ENCODE measurements at places on chromosomes 3 and 15. TPM values are rescaled to one million over a fixed set of nuclear protein-coding genes. Genes with fewer than 3 reads are reported as not detected.
A peak's percentile ranks its signal among the peaks of the same experiment; 100 is the strongest.

DNA sequence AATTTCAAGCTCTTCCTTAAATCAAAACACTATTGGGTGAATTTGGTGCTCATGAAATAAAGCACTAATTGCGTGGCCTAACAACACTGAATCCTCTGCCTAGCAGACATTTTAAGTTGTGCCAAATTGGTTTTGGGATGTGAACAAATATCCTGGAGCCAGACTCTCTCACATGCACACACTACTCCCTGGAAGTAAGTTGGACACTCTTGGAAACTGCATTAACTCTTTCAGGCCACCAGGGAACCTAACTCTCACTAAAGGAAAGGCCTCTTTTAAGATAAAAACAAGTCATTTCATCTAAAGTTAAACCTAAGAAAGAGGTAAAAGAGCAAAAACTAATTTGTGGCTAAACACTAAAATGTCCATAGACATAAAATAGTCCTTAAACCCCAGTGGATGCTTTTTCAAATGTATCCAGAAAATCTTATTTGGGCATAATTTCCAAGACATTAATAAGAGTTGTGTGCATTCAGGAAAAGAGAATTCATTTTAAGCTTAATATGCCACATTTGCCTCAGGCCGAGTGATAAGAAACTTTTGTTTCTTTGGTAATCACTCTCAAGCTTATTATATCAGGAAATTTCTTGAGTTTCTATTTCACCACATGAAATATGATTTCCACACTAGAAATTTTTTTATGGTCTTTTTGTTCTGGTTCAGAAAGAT lies 61.8 kb downstream of the ZBTB20 start:
- DNase-seq, result no peak

DNA sequence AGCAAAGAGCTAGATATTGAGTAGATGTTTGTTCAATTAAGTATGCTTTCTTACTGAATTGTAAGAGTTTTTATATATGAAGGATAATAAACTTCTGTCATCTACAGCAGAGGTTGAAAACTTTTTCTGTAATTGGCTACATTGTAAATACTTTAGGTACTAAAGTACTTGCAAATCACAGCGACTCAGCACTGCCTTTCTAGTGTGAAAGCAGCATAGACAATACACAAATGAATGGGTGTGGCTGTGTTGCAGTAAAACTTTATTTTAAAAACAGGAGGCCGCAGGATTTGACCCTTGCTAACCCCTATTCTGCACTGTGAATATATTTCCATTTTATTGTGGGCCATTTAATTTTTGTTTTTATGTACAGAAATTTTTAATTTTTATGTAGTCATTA lies 104.3 kb upstream of the TMC3 start:
- DNase-seq, result no peak

SRP14 gene
- total RNA-seq, result 154 TPM

- no peak for DNase-seq
These were observed 245.3 kb downstream of the ZNF621 start for GRCh38 chr3:40770061-40770460.

DNA sequence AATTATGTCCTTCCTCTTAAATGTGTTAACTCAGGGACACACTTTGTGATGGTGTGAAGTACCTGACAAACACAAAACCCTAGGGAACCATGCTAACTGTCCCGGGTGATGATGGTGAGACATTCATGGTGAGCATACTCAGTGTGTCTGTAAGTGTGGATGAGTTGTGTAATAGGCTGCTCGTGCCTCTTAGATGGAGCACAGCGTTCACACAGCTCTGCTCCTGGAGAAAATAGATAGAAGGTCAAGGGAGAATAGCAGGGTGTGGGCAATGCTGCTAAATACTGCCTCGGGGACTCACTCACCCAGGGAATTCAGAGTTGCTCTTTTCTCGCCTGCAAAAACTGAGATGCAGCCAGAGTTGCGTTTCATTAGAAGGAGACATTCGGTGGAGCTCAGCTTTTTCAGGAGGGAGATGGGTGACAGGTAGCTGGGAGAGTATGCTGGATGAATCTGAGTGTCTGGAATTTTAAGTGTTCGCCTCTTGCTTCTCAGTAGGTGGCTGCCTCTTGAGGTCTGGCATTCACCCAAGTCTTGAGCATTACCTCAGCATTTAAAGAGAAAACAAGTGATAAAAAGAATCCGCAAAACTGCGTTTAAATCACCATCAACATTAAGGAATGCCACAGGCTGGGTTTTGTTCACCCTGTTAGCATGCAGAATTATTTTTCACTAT lies 813.2 kb downstream of the AGBL1 start:
- DNase-seq, result no peak

DNA sequence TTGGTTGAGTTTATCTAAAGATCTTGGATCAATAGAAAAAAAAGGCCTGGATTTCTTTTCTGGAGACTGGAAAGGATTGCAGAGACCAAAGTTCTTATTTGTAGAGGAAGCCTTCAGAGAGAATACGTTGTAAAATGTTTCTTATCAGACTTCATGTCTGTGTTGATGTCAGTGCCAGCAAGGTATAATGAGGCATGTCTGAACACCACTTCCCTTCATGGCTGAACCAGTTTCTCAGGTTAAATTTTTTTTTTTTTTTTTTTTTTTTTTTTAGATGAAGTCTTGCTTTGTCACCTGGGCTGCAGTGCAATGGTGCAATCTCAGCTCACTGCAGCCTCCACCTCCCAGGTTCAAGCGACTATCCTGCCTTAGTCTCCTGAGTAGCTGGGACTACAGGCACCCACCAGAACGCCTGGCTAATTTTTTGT lies 17.8 kb upstream of the ZNF774 start:
- DNase-seq, result no peak

CFAP100 gene
- total RNA-seq, result not detected

GRCh38 chr3:153614563-153614962 lies 452.5 kb downstream of the RAP2B start:
- DNase-seq, result no peak

PARP15 gene
- total RNA-seq, result 7.3 TPM

KNG1 gene
- not detected for total RNA-seq

- no peak for DNase-seq
These were observed 21.6 kb upstream of the RASA2 start for GRCh38 chr3:141465221-141465620.

DNA sequence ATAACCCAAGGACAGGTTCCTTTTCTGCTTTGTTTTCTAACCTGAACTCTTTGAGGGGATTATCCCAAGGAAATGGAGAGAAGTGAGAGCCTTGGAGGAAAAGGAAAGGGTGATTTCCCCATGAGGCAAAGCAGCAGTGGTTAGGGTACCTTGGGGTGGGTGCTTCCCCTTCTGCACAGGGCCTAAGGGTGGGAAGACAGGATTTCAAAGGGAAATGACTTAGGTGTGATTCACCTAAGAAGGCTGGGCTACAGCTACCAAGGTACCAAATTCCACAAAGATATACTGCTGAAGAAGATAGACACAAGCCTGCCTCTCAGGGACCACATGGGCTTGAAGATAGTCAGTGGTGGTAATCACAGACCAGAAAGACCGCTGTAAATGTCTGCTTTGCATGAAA lies 325.3 kb upstream of the DPH6 start:
- DNase-seq, result no peak

DNA sequence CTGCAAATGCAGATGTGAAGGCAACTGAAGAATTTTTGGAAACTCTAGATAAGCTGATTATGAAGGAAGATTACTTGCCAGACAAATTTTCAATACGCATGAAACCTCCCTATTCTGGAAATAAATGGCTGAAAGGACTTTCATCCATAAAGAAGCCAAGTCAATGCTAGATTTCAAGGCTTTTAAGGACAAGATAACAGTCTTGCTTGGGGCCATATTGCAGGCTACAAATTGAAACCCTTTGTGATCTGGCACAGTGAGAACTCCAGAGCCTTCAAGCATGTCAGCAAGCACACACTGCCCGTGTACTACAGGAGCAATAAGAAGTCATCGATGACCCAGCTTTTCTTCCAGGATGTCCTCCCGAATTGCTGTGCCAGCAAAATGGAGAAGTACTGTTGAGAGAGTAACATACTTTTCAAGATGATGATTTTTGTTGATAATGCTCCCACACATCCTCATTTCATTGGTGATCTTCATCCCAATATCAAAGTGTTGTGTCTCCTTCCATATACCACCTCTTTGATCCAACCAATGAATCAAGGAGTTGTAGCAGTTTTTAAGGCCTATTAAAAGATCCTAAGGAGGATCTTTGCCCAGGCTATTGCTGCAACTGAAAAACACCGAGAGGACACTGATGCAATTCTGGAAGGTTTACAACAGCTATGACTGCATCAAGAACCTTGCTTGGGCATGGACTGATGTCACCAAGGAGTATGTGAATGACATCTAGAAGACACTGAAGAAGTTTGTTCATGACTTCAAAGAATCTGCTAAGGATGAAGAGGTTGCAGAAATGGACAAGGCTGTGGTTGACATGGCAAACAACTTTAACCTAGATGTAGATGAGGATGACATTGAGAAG lies 20.3 kb downstream of the CALML4 start:
- no peak for DNase-seq

NR1I2 gene
- total RNA-seq, result 0.12 TPM

- DNase-seq, result no peak
These were observed 27.6 kb downstream of the ARPP21 start for GRCh38 chr3:35666888-35667287.

KCNAB1 gene
- 45.8 TPM for total RNA-seq

DNA sequence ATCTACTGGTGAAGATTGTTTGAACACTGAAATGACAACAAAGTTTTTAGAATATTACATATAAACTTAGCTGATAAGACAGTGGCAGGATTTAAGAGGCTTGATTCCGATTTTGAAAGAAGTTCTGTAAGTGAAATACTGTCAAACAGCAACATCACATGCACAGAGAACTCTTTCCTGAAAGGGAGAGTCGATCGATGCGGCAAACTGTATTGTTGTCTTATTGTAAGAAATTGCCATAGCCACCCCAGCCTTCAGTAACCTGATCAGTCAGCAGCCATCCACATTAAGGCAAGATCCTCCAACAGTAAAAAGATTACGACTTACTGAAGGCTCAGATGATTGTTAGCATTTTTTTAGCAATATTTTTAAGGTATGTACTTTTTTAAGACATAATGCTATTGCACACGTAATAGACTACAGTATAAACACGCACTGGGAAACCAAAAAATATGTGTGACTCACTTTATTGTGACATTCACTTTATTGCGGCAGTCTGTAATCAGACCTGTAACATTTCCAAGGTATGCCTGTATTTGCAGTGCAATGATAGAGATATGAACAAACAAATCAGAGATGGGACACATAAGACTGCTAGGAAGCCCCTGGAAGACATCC lies 225.6 kb upstream of the UBE2E1 start:
- no peak for DNase-seq

GRCh38 chr15:81835731-81836130 lies 210.1 kb downstream of the MEX3B start:
- no peak for DNase-seq

GRCh38 chr3:186254676-186255650 lies 107.1 kb downstream of the DGKG start:
- DNase-seq, result peak; percentile 63

DNA sequence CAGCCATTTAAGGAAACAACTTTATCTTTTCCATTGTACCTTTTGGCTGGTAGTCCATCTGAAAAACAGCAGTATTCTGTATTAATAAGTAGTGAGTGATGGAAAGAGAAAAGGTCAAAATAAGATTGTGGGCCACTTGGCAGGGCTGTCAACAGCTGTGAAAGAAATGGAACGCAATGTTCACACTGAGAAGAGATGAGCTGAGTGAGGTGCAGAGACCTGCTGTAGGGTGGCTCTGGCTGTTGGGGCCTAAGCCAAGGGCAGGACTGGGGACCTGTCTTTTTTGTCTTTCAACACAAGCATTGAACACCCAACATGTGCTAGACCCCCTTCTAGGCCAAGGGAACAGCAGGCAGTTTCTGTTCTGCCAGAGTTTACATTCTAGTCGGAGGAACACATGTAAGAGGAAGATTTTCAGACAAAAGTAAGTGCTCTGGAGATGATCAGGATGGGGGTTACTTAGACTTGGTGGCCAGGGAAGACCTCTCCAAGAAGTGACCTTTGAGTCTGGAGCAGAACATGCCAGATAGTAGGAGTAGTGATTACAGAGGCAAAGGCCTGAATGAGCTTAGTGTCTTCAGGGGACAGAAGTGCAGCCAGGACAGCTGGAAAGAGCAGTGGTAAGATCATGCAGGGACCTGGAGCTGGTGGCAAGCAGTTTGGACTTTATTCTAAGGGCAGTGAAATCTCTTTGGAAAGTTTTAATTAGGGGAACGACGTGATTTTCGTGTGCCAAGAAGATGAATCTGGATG lies 29.6 kb downstream of the TSEN2 start:
- DNase-seq, result no peak

ACP3 gene
- total RNA-seq, result 4.2 TPM

FGF7 gene
- total RNA-seq, result 126 TPM

TNIK gene
- total RNA-seq, result 14.6 TPM

GRCh38 chr3:132293251-132293650 lies 24.0 kb upstream of the ACP3 start:
- no peak for DNase-seq

SLC28A2 gene
- not detected for total RNA-seq

DHX30 gene
- total RNA-seq, result 47.6 TPM

SMCO1 gene
- total RNA-seq, result not detected

FAM3D gene
- total RNA-seq, result not detected

CYP8B1 gene
- total RNA-seq, result not detected

LRRN1 gene
- 6.6 TPM for total RNA-seq

GRCh38 chr3:81788610-81789009 lies 27.2 kb upstream of the GBE1 start:
- DNase-seq, result no peak

DNA sequence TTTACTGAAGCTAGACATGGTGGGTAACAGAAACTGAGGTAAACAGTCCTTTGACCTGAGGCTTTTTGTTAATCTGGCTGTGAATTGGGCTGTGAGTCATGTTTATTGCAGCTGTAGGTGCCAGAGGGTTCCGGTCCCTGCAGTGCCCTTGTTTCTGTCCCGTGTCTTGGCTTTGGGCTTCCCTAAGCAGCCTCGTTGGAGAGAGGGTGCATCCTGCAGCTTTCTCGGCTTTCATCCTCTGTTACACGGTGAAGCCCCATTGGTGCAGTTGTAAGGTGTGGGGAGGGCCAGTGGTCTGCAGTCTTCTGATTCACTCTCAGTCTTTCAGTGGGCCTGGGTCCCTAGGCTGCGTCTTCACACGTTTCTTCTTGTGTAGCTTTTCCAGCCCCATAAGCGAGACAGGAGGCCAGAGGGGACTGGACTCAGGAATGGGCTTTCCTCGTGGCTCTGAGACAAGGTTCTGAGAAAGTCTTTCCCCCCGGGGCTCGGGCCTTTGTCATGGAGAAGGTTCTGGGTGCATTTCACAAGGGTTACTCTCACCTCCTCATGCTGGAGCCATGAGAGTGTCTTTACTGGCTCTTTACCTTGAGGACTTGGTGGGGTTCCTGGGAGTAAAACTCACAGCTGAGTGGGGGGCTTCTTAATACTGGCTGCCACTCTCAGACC lies 33.1 kb downstream of the ASB7 start:
- DNase-seq, result no peak

GABRB3 gene
- total RNA-seq, result 1.1 TPM

TMEM45A gene
- 39.2 TPM for total RNA-seq

- DNase-seq, result no peak
These were observed 342.2 kb downstream of the FOXP1 start for GRCh38 chr3:71241246-71241901.

PEAK1 gene
- 96.0 TPM for total RNA-seq

All from aorta (tissue), 5 donors.